ENCODE measurements at places on chromosomes 6 and 20.
A peak's percentile ranks its signal among the peaks of the same experiment; 100 is the strongest.

- no peak for DNase-seq
Measured at GRCh38 chr6:119483908-119484307, 134.3 kb upstream of the MAN1A1 start.

- no peak for DNase-seq
Measured at GRCh38 chr20:17560344-17561074, 9.4 kb upstream of the DSTN start.

DNA sequence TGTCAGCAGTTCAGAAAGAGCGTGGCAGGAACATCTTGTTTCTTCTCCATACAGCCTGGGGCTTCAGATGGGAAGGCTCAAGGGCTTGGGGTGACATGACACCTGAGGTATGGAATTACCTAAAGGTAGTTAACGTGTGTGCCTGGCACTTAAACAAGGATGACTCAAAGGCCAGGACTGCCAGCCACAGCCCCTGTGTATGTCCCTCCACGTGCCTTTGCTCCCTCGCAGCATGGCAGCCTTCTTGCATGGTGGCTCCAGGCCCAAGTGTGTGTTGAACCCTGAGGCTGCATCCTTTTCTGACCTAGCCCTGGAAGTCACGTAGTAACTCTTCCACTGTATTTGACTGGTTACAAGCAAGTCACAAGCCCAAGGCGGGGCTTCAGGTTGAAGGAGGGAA, 33.6 kb upstream of the MYL9 start:
- DNase-seq = no peak

DNA sequence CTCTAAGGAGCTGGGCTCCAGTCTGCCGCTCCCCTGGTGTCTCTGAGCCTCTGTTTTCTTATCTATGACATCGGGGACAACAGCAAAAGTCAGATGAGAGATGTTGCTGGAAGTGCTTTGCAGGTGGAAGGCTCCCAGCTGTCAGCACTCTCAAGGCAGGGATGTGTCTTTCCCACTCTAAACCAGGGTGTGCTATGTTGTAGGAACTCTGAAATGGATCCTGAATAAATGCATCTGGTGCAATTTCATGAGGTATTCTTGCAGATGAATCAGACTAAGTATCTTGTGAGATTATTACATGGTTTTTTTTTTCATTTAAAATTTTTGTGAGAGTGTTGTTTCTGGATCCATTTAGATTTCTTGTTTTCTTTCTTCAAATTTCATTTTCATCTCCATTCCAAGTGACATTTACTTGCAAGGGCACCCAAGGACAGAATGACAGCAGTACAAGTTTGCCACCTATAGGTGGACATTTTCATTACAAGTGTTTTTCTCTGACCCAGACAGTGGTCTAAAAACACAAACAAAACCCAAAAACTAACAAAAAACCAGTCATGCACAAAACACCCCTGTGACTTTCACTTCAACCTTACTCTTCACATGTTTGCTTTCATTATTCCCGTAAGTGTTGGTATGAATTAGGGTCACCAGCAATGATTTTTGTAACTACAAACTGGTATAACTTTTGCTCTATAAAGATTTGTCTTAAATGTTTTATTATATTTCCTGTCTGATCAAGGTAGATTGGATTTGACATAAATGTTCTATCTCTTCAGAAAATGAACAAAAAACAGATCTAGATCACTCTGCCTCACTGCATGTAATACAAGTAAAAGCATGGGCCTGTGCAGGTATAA, 14.7 kb upstream of the SIM1 start:
- peak; percentile 44 for DNase-seq

DNA sequence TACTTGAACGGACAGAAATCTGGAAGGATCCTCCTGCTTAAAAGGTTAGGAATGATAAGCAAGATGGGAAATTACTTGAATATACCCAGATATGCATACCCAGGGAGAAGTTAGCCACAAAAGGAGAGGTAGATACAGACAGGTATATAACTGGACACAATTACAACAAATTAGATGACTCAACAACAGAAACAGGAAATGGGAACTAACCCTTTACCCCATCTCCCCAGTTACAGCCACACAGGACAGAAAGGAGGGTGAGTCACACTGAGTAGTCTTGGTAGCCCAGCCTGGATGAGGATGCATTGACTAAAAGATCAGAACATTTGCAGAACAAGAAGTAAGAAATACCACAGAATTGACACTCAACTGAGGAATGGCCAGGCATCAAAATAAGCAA, 61.2 kb downstream of the C6orf52 start:
- no peak for DNase-seq

- no peak for DNase-seq
Measured at GRCh38 chr6:150694889-150695288, 95.2 kb downstream of the PLEKHG1 start.

GRCh38 chr6:123808556-123808955, 4.9 kb downstream of the NKAIN2 start:
- peak; percentile 66 for DNase-seq

- DNase-seq = no peak
Measured at GRCh38 chr20:18057101-18057993, at the start of gene OVOL2. Gene OVOL2, minus strand, starts transcription at chr20:18057916. Its CDS starts 282 bp downstream, at chr20:18057634.

DNA sequence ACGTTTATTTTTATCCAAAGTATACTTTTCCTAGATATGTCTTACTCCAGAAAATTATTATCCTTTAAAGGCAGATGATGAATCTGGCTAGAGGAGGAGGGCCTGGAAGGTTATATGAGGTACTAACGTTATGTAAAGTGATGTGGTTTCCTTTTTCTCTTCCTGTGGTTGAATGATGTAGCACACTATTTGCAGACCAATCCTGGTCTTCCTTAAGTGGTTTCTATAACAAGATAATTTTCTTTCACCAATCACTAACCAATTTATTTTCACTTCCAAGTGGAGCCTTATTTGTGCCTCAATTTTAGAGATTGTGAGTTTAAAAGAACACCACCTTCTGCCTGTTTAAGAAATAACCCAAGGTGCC, 154.6 kb upstream of the SOX4 start:
- DNase-seq = no peak

DNA sequence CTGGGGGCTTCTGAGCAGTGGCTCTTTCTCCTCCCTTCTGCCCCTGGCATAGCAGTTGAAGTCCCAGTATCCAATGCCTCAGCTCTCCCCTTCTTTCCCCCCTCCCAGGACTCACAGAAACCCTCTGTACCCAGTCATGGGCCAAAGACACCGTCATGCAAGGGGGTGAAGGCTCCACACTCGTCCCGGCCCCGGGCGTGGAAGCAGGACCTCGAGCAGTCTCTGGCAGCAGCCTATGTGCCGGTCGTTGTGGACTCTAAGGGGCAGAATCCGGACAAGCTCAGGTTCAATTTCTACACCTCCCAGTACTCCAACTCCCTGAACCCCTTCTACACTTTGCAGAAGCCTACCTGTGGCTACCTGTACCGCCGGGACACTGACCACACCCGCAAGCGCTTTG, 10.4 kb upstream of the GUCA1A start:
- no peak for DNase-seq

DNA sequence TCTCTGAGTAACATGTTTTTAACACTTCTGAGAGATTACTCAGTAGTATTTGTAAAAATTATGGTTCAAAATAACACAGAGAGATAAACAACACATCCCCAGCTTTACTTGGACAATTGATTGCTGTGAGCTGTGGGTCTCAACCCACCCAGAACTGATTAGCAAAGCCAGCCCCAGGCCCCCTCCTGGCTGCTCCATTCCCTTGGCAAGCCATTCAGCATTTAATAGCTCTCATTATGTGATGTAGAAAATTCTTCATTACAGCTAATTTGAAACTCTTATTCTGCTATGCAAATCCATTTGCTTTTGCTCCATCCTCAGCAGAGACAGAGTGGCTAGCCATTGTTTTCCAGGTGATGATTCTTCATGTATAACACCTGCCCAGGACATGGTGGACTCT, 16.6 kb upstream of the SIRT5 start:
- DNase-seq = no peak

GRCh38 chr6:122476131-122476530, 4.5 kb upstream of the SERINC1 start:
- DNase-seq = peak; percentile 4

GRCh38 chr6:130008236-130008873, 10.0 kb upstream of the L3MBTL3 start:
- DNase-seq = no peak

DNA sequence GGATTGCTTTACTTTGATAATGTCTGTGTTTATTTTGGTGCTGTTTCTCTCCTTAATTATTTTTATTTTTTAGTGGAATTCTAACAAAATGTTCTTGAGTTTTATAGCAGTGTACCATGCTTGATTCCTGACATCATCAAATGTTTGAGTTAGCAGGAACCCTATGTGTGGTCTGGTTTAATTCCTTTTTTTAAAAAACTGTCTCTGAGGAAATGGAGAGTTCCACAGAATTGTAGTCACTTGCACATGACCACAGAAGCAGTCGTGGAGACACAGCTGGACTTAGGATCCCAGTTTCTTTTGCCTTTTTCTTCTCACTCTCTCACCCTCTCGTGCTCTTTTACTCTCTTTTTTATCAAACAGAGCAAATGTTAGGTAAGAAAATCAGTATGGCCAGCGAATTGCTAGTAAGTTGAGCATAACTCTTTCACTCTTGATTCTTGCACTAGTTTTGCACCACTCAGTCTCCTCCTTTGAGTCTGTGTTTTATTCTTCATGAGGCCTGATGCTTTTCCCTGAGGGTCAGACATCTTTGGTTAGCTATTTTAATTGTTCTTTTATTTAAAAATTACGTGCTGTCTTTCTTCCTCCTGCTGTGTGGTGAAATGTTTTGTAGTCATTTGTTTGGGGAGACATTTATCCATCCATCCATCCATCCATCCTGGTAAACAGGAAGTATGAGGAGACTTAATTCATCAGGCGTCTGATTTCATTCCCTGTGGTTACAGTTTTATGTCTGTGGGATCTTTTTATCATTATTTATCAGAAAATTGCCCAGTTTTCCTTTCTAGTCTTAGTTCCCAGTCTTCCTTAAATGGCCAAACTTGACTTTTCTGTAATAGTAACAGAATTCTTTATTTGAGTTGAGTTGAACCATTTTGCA, 83.0 kb downstream of the SCAF8 start:
- no peak for DNase-seq

GRCh38 chr6:53691252-53691651, 25.7 kb upstream of the KLHL31 start:
- no peak for DNase-seq

- no peak for DNase-seq
Measured at GRCh38 chr20:40648210-40649072, 40.6 kb downstream of the MAFB start.

DNA sequence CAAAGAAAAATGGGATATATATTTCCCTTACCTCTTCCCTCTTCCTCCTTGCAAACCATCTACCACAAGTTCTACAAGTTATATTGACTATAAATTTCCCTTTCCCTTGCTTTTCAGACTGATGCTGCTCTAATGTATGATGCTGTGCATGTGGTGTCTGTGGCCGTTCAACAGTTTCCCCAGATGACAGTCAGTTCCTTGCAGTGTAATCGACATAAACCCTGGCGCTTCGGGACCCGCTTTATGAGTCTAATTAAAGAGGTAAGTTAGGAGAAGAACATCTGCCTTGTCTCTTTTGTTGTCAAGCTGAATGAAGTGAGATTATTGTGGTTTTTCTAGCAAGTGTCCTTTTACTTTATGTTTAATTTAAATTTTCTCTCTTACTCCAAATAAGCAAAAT, 406.0 kb downstream of the GRIK2 start:
- no peak for DNase-seq

- DNase-seq = peak; percentile 30
Measured at GRCh38 chr20:2559651-2560050, 23.3 kb downstream of the TMC2 start.

All from midbrain (tissue), 1 donor.